ENCODE measurements at places on chromosomes 13 and 19.

- DNase-seq = no peak
These were observed 67.5 kb upstream of the POSTN start for GRCh38 chr13:37666036-37666435.

GRCh38 chr19:2512523-2513431, 36.9 kb downstream of the GADD45B start:
- no peak for DNase-seq

DNA sequence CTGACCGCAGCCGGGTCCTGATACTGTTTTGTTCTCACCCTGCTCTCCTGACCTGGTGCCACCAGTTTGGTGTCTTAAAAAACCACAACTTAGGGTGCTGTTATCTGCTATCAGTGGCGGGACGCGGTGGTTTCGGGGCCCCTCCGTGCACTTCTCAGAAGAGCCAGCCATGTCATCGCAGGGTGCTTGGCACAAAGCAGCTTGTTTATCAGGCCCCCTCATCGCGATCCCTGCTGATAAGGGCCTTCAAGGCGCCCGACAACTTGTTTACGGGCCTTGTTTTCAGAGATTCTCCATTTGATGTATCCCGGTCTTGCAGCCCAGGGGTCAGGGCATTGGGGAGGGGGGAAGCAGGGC, 58.1 kb upstream of the KLF2 start:
- DNase-seq = peak; percentile 70

- DNase-seq = no peak
These were observed 16.0 kb downstream of the UBE2L5 start for GRCh38 chr13:30438286-30438685.

DNA sequence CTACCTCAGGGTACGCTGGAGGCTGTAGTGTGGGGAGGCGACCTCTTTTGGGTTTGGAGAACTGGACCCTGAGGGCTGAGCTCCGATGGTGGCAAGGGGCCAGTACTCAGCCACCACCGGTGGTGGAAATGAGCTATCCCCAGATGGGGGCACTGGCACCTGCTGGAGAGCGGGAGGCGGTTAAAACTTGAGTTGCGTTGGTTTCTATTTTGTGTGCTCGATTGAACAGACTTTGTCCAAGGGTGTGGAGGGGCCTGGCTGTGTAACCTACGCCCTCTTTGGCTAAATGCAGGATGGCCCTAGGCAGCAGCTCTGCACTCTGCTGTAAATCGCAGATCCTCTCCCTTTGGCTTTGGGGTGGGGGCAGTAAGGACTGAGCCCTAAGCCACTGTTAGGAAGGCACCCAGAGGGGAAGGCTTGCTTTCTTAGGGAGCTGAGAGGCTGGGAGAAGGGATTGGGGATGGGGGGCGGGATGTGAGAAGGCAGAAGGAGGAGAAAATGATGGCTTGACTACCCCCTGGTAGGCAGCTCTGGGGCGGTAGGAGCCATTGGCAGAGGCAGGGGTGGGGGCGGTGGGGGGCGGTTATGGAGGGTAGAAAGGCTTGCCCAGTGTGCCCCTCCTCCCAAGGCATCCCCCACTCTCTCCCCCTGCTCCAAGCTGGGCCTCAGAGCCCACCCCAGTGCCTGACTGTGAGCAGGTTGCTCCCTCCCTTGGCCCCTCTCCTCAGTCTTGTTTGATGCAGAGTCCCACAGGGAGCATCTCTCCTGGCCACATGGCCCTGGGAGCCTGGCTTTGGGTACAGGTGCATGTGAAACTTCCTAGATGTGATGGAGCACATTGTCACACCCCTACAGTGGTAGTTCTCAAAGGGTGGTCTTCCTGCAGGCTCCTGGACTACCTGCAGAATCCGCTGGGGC, 5.0 kb downstream of the VSTM2B start:
- no peak for DNase-seq

DNA sequence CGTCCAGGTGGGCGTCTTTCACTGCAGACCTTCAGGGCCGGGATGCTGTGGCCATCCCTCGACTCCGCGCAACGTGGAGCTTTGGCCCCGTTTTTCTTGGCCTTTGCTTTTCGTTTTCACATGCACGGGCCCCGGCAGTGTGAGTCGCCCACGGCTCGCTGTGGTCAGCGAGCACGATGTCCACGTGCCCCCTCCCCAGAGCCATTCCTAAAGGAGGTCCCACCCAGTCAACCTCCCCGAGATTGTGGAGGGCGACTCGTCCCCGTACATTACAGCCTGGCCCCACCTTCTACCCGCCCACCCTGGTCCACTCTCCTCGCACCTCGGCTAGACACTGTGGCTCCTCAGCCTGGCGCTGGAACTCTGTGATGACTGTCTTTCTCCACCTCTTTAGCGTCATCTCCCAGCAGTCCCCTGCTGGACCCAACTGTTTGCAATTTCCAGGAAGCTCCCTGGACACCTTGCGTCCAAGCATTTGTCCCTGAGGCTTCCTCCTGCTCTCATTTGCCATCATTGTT, 405 bp downstream of the ZNF446 start:
- DNase-seq = no peak
